ENCODE measurements at places on chromosomes 11 and 22. TPM values are rescaled to one million over a fixed set of nuclear protein-coding genes. Genes with fewer than 3 reads are reported as not detected.

The ROM1 gene
- total RNA-seq, result 1.1 TPM

The FGF3 gene
- not detected for total RNA-seq

The LINC01488 gene
- not detected for total RNA-seq

The FOLR2 gene
- total RNA-seq, result not detected

Measured in A673 (cell line).